Liver (tissue), 10 donors: ENCODE measurements at places on chromosomes 5 and 9. TPM values are rescaled to one million over a fixed set of nuclear protein-coding genes. Genes with fewer than 3 reads are reported as not detected.

CBY3 gene
- not detected for total RNA-seq

CHSY3 gene
- 7.7 TPM for total RNA-seq

PCSK5 gene
- 3.6 TPM for total RNA-seq

PHYHD1 gene
- total RNA-seq = 28.4 TPM

CRB2 gene
- total RNA-seq = not detected

LECT2 gene
- total RNA-seq = 72.0 TPM

SMC2 gene
- 26.3 TPM for total RNA-seq

NXNL2 gene
- 0.09 TPM for total RNA-seq

SPINK7 gene
- not detected for total RNA-seq

TAS2R1 gene
- not detected for total RNA-seq

ACTL7B gene
- not detected for total RNA-seq

CARTPT gene
- total RNA-seq = not detected

SELENOP gene
- 944 TPM for total RNA-seq

KIF4B gene
- total RNA-seq = 0.05 TPM

SOX30 gene
- not detected for total RNA-seq

PRLR gene
- total RNA-seq = 24.8 TPM

FRRS1L gene
- 0.08 TPM for total RNA-seq

CDKN2A gene
- 0.33 TPM for total RNA-seq

IQGAP2 gene
- total RNA-seq = 92.8 TPM

OBP2B gene
- not detected for total RNA-seq

PCDHA12 gene
- total RNA-seq = 0.08 TPM

SECISBP2 gene
- total RNA-seq = 37.7 TPM

ZDHHC11B gene
- total RNA-seq = 2.1 TPM

FBXL7 gene
- 1.1 TPM for total RNA-seq

GIN1 gene
- total RNA-seq = 6.4 TPM

CCNI2 gene
- 0.05 TPM for total RNA-seq

LRRC19 gene
- 2.0 TPM for total RNA-seq

CDH9 gene
- total RNA-seq = not detected

BAAT gene
- 167 TPM for total RNA-seq

ELOVL7 gene
- 2.3 TPM for total RNA-seq

DNAJB5 gene
- total RNA-seq = 1.4 TPM

TMEM252 gene
- not detected for total RNA-seq
